Stimulated activated CD4-positive, alpha-beta T cell treated with anti-CD3 and anti-CD28 coated beads, TNF-alpha, amount 100 ng/mL, for 1 hour (primary cell): ENCODE measurements at places on chromosomes 1 and 21.

GRCh38 chr1:232328486-232329102 is 301.3 kb downstream of the SIPA1L2 start:
- DNase-seq, result no peak

DNA sequence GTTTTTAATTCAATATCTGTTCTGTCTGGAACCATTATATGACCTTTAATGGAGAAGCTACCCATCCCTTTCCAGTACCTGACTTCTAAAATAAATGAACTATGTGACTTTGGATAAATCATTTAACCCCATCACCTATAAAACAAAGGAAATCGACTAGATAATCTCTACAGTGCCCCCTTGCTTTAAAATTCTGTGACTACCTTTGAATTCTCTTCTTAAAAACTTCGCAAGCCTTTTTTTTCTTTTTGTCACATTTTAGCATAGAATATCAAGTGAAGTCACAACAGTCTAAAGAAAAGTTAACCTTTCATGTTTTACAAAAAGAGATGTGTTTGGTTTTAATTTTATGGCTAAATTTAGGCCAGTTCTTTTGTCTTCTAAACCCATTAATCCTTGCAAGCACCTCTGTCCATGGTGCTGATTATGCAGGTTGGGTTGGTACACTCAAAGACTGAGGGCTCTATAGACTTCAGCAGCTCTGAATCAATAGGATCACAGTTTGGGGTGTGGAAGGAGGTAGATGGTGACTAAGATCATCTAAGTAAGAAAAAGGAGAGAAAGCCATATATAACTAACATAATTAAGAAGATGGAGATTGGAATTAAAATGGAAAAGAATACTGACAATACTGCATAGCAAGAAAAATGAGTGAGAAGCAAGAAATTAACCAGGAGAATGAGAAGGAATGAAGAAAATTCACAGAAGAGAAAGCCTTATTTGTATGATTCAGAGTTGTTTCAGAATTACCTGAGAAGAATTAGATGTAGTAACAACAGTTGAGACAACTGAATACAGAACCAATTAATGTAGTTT is 59.2 kb downstream of the TBX15 start:
- no peak for DNase-seq

- no peak for DNase-seq
Observed at GRCh38 chr1:162578071-162578700, 16.7 kb downstream of the UAP1 start.

- DNase-seq, result no peak
Observed at GRCh38 chr1:25486602-25487001, 55.9 kb downstream of the MACO1 start.
